ENCODE measurements at places on chromosomes 2 and 18. TPM values are rescaled to one million over a fixed set of nuclear protein-coding genes. Genes with fewer than 3 reads are reported as not detected.

- DNase-seq, result no peak
Measured at GRCh38 chr2:238495422-238495821, 68.7 kb downstream of the ASB1 start.

DNA sequence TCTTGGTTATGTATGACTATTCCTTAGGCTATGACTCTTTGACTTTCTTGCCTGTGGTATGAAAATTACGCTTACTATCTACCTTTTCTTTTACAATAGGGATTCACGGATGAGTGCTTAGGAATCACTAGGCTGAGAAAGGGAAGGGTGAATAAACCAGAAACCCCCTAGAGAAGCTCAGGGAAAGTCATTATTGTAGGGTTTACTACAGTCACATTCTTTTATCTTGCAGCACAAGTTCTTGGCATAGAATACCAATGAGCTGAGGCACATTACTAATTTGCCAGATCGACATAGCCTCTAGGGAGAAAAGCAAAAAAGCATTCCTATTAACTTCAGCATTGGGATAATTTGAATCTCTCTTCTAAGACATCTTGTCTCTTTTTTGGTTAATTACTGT lies 103.3 kb downstream of the ST6GAL2 start:
- DNase-seq, result no peak

DNA sequence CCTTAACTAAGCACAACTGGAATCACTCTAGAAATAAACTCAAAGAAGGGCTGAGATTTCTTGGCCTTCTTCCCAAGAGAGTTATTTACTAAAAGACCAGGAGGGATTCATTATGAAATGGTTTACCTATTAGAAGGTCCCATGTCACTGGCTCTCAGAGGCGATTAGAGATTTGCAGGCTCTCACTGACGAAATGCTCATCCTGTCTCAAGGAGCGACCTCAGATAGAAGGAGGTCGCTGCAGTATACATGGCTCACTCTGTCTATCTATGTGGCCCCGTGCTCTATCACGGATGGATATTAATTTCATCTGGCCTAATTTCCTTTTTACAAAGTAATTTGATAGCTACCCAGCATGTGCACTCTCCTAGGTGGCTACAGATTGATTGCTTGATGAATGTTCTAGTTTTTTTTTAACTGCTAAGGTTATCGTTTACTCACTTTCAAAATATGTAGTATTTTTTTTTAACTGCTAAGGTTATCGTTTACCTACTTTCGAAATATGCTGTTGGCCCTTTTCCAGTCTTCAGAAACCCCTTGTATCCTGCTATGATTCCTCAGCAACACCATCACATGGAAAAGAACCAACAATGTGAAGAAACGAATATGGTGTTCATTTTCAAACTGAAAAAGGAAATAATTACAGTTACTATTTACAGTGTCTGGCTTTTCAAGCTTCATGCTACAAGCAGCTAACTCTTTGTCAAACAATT lies 9.1 kb downstream of the SMIM21 start:
- DNase-seq, result no peak

DNA sequence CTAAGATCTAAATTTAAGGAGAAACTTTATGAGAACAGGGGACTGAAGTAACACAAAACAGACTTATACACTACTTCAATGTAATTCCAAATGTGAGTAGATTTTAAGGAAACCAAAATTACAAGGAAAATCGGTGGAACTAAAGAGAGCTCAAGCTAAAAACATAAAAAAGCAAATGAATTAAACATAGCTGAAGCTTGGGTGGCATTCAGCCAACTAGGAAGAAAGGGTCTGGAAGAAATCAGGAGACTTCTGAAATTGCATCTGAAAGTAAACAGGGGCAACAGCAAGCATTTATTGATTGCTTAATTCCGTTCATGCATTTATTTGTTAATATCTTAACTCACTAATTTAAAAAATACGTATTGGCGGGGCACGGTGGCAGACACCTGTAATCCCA lies 727.3 kb upstream of the PKDCC start:
- no peak for DNase-seq

GRCh38 chr2:11709293-11709692 lies 37.1 kb upstream of the LPIN1 start:
- no peak for DNase-seq

GRCh38 chr2:200065477-200065876 lies 110.1 kb downstream of the MAIP1 start:
- DNase-seq, result peak; percentile 35

DNA sequence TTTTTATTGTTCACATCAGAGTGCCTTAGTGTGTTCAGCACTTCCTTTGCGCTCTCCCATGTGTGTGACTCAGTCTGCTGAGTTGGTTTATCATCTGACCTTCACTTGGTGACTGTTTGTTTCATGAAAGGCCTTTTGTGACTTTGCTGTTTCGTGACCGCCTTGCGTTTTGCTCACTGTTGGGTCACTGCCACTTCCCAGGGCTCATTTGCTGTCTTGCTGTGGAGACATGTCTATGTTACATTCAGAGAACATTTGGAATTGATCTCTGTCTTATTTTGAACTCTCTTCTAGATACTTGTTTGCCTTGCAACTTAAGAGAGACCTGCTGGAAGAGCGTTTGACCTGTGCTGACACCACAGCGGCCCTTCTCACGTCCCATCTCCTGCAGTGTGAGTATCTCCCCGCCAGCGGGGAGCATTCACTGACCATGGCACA lies 54.7 kb downstream of the FARP2 start:
- DNase-seq, result peak; percentile 87

DNA sequence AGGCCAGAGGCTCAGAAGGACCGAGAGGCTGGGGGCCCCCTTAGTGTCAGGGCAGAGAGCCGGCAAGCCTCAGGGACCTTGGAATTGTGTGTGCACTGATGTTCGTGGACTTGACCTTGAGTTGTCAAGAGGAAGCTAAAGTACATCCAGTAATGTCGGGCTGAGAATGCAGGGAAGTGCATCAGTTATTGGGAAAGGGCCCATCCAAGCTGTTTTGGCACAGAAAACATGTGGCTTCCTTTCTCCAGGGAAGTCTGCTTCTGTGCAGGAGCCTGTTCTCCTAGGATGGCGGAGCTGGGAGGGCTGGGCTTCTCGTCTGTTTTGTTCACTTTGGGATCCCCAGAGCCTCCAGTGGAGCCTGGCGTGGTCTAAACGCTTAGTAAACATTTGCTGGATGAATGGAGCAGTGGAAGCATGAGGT lies 23.7 kb downstream of the ATOH8 start:
- DNase-seq, result no peak

GRCh38 chr2:60925994-60926740 lies 44.8 kb downstream of the REL start:
- DNase-seq, result peak; percentile 79

GRCh38 chr2:86017901-86018896 lies 87.5 kb downstream of the POLR1A start:
- DNase-seq, result peak; percentile 47

GRCh38 chr2:62568074-62568473 lies 62.1 kb upstream of the TMEM17 start:
- no peak for DNase-seq

GRCh38 chr18:67705748-67706147 lies 189.2 kb upstream of the DSEL start:
- no peak for DNase-seq

Gene PARD6G
- total RNA-seq, result 3.3 TPM

Gene TUBB8B
- not detected for total RNA-seq

Gene ASIC4
- not detected for total RNA-seq

Data from IMR-90 (cell line).